ENCODE measurements at places on chromosomes 3 and 15.

DNA sequence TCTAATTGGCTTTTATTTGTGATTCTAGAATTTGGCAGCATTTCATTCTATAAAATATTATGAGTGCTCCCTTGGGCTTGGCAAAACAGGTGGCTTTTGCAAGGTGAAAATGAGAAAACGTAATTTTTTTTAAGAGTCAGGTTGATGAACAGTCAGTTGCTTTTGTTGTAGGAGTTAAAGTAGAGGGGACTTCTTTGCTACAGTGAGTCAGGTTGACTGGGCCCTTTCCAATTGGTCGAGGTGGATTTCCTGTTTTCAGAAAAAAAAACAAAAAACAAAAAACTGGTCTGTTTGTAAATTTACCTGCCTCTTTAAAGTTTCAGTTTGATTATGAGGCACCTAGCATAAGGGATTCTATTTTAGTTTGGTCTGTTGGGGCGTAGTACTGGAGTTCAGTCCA lies 1469.4 kb upstream of the GBE1 start:
- DNase-seq, result no peak

- no peak for DNase-seq
These were observed 75.2 kb downstream of the ESYT3 start for GRCh38 chr3:138509586-138509985.

DNA sequence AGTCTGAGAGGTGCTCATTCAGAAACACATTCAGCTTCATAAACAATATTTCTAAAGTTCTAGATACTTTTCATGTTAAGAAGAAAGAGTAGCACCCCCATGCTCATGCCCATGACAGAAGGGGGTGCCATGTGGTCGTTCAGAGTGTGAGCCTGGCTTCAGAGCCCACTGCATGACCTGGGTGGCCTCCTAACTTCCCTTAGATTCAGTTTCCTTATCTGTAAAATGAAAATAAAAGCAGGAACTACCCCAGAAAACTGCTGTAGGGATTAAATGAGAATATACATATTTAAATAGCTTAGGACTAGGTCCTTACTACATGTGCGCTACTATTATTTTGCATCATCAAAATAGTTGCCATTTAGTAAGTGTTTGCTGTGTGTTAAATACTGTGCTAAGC lies 69.2 kb downstream of the ABHD5 start:
- DNase-seq, result no peak

DNA sequence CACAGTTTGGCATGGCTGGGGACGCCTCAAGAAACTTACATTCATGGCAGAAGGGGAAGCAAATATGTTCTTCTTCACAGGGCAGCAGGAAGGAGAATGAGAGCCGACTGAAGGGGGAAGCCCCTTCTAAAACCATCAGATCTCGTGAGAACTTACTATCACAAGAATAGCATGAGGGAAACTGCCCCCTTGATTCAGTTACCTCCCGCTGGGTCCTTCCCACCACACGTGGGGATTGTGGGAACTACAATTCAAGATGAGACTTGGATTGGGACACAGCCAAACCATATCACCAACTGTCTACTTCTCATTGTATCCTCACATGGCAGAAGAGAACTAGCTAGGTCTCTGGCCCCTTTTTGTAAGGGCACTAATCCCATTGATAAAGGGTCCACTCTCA lies 30.5 kb downstream of the CCDC32 start:
- no peak for DNase-seq

DNA sequence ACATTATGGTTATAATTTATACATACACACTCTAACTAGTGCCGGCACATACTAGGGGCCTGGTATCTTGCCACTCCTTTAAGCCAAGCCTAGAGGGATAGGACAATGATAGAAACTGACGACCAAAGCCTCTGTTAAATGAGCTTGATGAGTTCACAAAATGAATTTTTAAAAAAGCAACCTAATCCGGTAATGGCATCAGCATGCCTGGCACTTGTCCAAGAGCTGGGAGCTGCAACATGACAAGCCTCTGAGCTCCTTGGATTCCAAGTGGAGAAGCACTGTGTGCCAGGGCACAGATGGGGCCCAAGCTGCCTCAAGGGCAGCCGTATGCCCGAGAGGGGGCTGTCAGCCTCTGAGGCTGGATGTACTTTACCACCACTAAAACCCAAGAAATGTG lies 9.7 kb downstream of the ETV5 start:
- no peak for DNase-seq

DNA sequence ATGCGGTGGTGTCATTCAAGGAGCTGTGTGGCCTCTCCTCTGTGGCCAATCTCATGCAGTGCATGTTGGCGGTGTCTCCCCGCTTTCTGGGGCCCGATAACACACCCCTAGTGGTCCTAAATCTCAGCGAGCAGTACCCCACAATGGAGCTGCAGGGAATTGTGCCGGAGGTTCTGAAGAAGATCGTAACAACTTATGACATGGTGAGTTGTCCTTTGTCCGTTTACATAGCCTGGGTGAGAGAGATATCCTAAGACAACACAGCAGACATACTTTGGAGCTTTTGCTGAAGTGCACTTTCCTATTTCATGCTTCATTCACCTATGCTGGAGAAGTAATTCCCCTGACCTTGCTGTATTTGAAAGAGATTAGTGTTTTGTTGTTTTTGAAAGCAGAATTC lies 130.0 kb downstream of the PLCL2 start:
- no peak for DNase-seq

DNA sequence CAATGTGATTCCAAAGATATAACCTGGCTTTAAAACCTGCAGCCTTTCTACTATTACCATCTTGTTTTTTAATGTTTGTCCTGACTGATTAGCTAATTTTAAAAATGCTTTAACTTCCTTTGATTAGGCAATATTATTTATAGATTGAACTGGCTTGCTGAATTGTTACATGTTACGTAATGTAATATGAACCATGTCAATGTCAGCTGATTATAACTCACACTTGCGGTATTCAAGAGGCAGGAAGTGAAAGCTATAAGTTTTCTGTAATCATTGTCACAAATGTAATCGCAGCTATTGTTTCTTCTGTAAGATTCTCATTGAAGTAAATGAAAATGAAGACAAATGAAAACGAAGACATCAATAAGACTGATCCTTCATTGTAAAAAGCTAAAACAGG lies 146.8 kb downstream of the ROBO2 start:
- DNase-seq, result no peak

- DNase-seq, result no peak
These were observed 289.0 kb upstream of the AGTR1 start for GRCh38 chr3:148408667-148409066.

DNA sequence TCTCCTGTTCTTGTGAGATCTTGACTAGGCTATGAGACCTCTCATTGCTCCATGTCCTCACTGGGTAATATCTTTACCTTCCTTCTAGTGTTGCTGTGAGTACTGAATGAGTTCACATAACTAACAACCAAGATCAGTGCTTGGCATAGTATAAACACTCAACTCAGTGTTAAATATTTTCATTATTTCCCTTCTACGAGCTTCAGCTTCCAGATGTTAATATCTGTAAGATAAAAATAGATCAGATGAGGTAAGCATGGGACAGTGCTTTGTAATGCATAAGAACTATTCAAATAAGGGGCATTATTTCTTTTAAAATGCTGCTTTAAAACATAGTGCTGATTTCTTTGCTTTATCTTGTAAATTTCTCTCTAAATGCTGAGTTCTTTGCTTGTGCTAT lies 130.8 kb downstream of the DIPK2A start:
- DNase-seq, result no peak

GRCh38 chr3:173865900-173866498 lies 468.5 kb downstream of the NLGN1 start:
- no peak for DNase-seq

- no peak for DNase-seq
These were observed 3.6 kb downstream of the CTNNB1 start for GRCh38 chr3:41202834-41203345.

DNA sequence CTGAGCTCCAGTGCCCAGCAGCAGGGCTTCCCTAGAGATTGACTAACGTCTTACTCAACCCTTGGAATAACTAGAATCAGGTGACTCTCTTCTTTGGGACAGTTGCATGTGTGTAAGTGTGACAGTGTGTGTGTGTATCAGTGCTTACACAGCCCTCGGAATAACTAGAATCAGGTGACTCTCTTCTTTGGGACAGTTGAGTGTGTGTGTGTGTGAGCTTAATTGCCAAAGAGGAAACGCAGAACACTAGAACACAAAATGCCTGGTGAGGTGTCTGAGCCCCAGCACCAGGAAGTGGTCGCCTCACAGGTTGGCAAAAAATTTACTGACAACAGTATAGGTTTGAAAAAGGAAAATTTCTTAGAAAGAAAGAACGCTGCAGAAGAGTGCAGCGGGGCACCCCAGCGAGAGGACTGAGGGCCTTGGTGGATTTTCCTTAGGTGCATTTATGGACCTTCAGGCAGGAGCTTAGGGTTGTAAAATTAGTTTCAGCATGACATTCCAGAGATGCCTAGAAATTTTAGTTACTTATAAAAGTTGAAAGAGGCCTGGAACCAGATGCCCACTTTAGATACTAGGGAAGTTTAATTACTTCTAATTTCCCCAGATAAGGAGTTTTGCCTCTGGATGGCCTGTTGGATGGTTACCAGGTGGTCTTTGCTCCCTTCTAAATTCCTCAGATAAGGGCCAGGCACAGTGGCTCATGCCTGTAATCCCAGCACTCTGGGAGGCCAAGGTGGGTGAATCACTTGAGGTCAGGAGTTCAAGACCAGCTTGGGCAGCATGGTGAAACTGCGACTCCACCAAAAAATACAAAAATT lies 3.7 kb upstream of the WDR82 start:
- DNase-seq, result peak; percentile 72

DNA sequence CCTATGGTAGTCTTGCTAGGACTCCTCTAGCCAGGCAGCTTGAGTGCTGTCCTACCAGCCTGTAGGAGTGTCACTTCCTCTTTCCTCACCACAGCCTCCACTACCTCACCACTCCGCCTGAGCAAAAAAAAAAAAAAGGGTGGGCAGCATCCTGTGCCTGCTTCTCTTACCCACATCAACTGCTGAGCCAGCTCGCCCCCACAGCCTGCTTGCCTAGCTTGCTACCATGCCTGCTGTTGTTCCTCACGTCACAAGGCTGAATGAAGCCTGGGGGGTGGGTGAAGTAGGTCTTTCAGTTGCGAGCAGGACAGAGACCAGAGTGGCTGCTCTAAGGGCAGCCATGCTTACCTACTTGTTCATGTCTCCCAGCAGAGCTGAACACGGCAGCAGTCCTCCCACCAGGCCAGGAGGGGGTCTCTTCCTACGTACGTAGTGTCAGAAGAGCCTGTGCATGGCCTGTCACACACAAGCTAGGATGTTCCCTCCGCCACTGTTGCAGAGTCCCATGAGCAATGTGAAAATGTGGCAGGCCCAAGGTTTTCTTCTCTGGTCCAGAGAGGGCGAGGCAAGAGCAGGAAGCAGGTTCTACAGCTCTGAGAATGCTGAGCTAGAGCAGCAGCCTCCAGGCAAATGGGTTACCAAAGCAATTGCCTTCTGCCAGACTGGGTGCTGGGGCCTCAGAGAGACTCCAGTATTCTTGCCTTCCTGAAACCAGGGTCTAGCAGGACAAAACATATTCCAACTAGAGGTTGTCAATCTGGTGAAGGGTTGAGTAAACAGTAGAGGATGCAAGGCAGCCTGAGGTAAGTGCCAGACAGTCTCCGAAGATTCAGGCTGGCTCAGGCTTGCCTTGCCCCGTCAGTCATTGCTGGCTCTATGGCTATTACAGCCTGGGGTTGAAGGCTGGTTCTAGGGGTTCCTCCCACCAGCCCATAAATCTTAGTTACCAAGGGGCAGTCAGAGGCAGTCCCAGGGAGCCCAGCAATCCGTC lies 8.1 kb downstream of the PPM1M start:
- DNase-seq, result peak; percentile 84

- no peak for DNase-seq
These were observed 1.9 kb downstream of the UQCRC1 start for GRCh38 chr3:48607519-48607918.

DNA sequence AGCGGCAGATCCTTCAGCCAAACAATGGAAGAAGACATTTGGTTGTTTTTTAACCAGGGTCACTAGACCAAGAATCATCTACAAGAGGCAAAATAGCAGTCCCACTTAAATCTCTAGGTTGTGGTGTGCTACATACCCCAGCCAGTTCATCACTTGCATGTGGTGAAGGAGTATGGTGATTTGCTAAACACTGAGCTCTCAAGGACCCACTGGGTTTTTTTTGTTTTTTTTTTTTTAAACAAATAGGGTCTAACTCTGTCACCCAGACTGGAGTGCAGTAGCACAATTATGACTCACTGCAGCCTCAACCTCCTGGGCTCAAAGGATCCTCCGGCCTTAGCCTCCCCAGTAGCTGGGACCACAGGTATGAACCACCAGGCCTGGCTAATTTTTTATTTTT lies 508.0 kb downstream of the FOXP1 start:
- DNase-seq, result no peak

Measured in natural killer cell treated with Interleukin-12 subunit alpha and Interleukin-12 subunit beta and Interleukin-15 and Interleukin-18, amount 100 ng/mL, for 72 hours (primary cell).